GM23338 (cell line): ENCODE measurements at places on chromosomes 6 and 20. TPM values are rescaled to one million over a fixed set of nuclear protein-coding genes. Genes with fewer than 3 reads are reported as not detected.

DNA sequence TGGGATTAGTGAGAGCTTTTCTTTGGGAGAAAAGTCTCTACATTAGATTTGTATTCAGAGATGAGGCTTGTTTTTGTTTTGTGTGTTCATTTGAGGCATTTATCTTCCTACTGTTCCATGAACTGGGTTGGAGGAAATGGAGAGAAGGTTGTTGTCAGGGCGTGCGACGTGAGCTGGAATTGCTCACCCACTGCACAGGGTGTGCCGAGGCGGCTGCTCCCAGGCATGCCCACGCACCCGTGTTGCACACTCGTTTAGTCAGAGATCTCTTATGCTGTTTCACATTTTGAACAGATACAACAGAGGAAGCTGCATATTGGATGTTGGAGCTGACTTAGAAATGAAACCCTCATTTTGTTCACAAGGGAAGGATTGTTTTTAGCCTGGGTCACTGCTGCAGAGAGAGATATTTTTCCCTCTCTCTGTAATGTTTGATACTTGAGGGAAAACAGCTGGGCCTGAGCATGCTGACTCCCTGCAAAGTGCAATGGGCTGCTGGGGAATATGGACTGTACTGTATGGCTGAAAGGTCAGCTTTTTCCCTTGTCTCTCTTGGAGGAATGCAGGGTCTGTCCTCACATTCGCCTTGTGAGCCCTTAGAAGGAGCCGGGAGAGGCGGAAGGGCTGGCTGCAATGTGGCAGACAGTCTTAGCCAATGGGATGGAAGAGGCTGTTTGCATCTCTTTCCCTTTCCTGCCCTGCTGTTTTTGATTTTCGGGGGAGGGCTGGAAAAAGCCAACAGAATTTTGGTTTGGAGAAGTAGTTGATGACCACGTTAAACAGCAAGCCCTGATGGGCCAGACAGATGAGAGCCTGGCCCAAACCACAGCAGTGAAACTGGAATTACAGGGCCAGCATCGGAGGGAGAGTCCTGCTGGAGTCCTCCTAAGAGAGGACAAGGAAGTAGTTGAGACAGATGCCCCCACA, 170.8 kb downstream of the SASH1 start:
- peak; percentile 36 for DNase-seq

- no peak for DNase-seq
Measured at GRCh38 chr6:168050225-168050880, 28.7 kb downstream of the FRMD1 start.

DNA sequence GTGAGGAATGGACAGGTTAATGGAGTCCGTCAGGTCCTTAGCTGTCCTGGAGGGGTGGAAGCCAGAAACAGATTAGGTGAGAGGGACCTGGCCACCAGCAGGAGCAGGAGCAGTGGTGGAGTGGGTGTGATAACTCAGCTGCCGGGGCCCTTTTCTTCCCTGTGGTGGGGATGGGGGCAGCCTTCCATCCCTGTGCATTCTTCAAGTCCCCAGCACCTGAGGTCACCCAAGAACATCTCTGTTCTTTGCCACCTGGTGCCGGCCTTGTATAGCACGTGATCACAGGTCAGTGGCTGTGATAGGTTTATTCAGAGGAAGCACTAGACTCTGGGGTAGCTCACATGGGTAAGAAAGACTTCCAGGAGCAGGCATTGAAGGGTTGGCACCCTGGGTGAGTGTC, 16.6 kb downstream of the ERGIC3 start:
- DNase-seq = no peak

- DNase-seq = no peak
Measured at GRCh38 chr6:90910893-90911292, 324.0 kb upstream of the MAP3K7 start.

GRCh38 chr6:15329197-15329671, 83.4 kb downstream of the JARID2 start:
- no peak for DNase-seq

DNA sequence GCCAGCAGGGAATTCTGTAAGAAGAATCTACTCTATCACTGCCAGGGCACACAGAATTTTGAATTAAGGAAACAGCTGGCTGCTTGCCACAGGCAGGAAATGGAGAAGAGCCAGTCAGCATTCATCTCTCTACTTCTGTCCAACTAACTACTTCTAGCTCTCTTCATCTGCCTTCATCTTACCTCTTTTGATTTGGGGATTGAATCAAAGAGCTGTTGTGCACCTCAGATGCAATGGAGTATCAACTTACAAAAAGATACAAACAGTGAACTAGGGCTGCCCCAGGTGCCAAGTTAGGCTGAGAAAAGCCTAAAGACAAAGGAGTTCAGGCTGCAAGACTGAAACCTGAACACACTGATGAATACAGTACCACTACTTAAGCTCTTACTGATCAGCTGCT, 82.0 kb downstream of the PTPRK start:
- peak; percentile 21 for DNase-seq

GRCh38 chr20:57274299-57274698, 7.9 kb upstream of the BMP7 start:
- no peak for DNase-seq

DNA sequence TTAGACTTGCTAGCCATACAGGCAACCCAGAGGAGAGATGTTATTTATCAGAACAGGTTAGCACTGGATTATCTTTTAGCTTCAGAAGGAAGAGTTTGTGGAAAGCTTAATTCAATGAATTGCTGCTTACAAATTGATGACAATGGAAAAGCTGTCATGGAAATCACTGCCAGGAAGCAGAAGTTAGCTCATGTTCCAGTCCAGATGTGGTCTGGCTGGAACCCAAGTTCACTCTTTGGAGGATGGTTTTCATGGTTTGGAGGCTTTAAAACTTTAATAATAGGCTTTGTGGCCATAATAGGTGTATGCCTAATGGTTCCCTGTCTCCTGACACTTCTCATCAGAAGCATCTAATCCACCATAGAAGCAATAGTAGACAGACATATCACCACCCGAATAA, 699.0 kb downstream of the PHF3 start:
- DNase-seq = no peak

GINM1 gene
- 13.4 and 19.2 TPM in 2 replicates for total RNA-seq

BCL2L1 gene
- 108 and 110 TPM in 2 replicates for total RNA-seq

DEFB119 gene
- not detected in 2 replicates for total RNA-seq

CASS4 gene
- 0.12 TPM in 1 of 2 replicates, not detected in the other for total RNA-seq

RIPOR3 gene
- 6.0 and 6.3 TPM in 2 replicates for total RNA-seq

TRIM15 gene
- total RNA-seq = 0.23 and 1.0 TPM in 2 replicates

MAK gene
- 0.35 and 0.50 TPM in 2 replicates for total RNA-seq

FOXS1 gene
- not detected in 2 replicates for total RNA-seq

SLC12A5 gene
- 0.35 and 3.5 TPM in 2 replicates for total RNA-seq
